Dermis microvascular lymphatic vessel endothelial cell (primary cell): ENCODE measurements at places on chromosomes 11 and 22. TPM values are rescaled to one million over a fixed set of nuclear protein-coding genes. Genes with fewer than 3 reads are reported as not detected.

The FGF19 gene
- not detected in 2 replicates for total RNA-seq

The MS4A15 gene
- under 0.01 TPM in 1 of 2 replicates, not detected in the other for total RNA-seq

The SCN3B gene
- total RNA-seq: 1.4 and 8.5 TPM in 2 replicates

The TRPC6 gene
- 13.1 and 27.6 TPM in 2 replicates for total RNA-seq

The BCO2 gene
- total RNA-seq: 0.13 and 0.63 TPM in 2 replicates

GRCh38 chr11:111983187-111983986 is 41.8 kb upstream of the DLAT start:
- DNase-seq: no peak

GRCh38 chr22:43424666-43425630 is 13.1 kb downstream of the MPPED1 start:
- DNase-seq: no peak

GRCh38 chr11:34226210-34226609 is 120.8 kb downstream of the NAT10 start:
- DNase-seq: no peak

DNA sequence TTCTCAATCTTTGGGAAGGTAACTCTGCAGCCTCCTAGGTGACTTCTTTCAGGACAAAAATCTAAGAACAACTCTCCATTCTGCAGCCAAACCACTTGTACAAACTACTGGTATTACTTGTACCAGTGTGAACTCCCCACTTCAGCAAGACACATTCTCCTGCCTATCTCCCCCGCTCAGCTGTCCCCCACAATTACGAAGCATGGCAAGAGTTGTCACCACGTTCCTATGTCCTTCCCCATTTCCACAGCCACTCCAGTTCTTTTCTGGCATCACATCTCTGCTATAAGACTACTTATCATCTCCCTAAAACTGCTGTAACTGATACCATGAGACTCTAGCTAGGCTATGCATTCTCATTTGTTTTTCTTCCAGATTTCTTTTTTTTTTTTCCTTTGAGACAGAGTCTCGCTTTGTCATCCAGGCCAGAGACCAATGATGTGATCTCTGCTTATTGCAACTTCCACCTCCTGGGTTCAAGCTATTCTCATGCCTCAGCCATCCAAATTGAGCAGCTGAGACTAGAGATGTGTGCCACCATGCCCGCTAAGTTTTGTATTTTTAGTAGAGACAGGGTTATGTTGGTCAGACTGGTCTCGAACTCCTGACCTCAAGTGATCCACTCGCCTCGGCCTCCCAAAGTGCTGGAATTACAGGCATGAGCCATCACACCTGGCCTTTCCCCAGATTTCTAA is 71.9 kb upstream of the CDON start:
- no peak for DNase-seq

- no peak for DNase-seq
These were observed 16.7 kb downstream of the CRKL start for GRCh38 chr22:20933910-20934309.

DNA sequence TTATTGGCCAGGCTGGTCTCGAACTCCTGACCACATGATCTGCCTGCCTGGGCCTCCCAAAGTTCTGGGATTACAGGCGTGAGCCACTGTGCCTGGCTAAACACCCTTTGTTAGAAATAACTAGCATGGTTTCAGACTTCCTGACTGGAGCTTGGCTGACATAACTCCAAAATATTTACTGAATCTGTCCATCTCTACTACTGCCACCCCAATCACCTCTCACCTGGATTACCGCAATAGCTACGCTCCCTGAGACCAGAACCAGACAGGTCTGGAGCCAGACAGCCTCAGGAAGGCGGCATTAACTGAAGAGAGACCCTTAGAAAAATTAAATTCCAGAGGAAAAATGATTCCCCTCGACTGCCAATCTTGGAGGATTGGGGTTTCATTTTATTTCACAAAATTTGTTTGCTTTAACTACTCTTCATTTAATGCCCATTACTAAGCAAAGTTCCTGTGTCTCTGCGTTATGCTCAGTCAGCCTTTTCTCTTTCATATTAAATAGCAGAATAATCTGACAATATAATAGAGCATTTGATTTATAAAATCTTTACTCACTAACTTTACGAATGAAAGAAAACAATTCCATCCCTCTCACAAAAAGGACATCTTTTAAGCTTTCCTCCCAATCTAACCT is 13.1 kb downstream of the TMEM25 start:
- no peak for DNase-seq

- no peak for DNase-seq
These were observed 20.1 kb downstream of the OOSP3 start for GRCh38 chr11:59898650-59899049.

DNA sequence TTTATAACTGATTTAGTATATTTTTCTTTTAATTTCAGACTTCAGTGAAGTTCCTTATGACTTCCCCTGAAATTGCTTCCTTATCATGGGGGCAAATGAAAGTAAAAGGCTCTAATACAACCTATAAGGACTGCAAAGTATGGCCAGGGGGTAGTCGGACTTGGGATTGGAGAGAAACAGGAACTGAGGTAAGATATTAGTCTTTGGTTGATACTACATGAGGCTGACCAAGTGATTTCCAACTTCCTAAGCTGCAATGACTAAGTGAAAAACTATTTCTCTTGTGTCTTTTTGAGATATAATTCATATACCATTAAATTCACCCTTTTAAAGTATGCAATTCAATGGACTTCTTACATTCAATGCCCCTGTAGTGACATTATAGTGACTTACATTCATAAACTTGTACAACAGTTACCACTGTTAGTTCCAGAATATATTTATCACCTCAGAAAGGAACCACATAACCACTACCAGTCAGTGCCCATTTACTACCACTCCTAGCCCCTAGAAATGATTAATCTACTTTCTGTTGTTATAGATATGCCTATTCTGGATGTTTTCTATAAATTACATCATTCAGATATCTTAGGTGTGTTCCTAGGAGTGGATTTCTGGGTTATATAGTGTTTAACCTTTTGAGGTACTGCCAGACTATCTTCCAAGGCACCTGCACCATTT is 21.6 kb downstream of the AAMDC start:
- DNase-seq: no peak

DNA sequence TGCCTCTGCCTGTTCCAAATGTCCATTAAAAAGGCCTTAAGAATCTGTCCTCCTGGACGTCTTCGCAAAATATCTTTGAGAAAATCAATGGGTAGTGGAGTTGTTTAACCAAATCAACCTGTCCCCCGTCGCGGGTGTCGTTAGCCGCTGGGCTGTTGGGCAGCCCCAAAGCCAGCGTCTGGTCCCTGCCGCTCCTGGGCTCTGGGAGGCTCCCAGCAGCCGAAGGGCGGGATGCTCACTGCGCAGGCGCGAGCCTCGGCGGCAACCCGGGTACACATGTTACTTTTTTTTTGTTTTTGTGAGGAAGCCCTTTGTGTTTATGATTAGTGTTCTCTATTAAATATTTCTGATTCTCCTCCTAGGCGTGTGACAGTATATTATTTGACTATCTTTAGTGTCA is 12.6 kb downstream of the MMP10 start:
- DNase-seq: no peak

- no peak for DNase-seq
These were observed 13.1 kb upstream of the ARSA start for GRCh38 chr22:50640857-50641647.

GRCh38 chr22:49010070-49010863 is 817.4 kb downstream of the BRD1 start:
- no peak for DNase-seq

- DNase-seq: no peak
These were observed 1.2 kb downstream of the GPR83 start for GRCh38 chr11:94400050-94400449.

- no peak for DNase-seq
These were observed 153.3 kb downstream of the EFCAB6 start for GRCh38 chr22:43658823-43659222.

DNA sequence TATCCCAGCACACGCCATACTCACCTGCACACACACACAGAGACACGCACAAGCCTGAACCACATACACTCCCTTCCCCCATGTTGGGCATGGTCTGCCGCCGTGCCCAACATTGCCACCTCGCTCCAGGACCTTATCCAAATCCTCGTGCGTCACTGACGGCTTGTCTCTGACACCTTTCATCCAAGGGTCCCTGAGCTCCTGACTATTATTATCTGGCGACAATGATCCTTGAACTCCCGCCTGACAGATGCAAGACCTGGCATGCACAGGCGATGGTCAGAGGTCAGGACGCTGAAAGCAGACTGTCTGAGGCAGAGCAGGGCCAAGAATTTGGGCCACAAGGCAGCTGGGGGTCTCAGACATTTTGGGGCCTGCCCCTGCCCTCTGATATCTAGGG is 4.2 kb downstream of the MB start:
- DNase-seq: no peak

- no peak for DNase-seq
These were observed 628.8 kb upstream of the CCDC90B start for GRCh38 chr11:83914995-83915394.
